ENCODE measurements at places on chromosomes 11 and 22.

- DNase-seq: no peak
Observed at GRCh38 chr22:42951093-42951710, 63.7 kb downstream of the PACSIN2 start.

- peak; percentile 85 for DNase-seq
Observed at GRCh38 chr11:14380947-14381561, 22.1 kb upstream of the RRAS2 start.

GRCh38 chr11:105915021-105915420 is 107.0 kb downstream of the MSANTD4 start:
- DNase-seq: no peak

- DNase-seq: no peak
Observed at GRCh38 chr11:71485466-71485865, 32.5 kb downstream of the NADSYN1 start.

- no peak for DNase-seq
Observed at GRCh38 chr11:43947003-43947500, 4.6 kb downstream of the C11orf96 start.

GRCh38 chr22:17867160-17867785 is 93.0 kb upstream of the BID start:
- no peak for DNase-seq

GRCh38 chr11:75615751-75616150 is 53.1 kb downstream of the MAP6 start:
- no peak for DNase-seq

GRCh38 chr22:36816339-36816635 is 548 bp downstream of the PVALB start:
- DNase-seq: no peak

- DNase-seq: no peak
Observed at GRCh38 chr22:48209473-48210197, 1447.2 kb downstream of the TBC1D22A start.

GRCh38 chr11:84800755-84801346 is 826.3 kb downstream of the DLG2 start:
- no peak for DNase-seq

DNA sequence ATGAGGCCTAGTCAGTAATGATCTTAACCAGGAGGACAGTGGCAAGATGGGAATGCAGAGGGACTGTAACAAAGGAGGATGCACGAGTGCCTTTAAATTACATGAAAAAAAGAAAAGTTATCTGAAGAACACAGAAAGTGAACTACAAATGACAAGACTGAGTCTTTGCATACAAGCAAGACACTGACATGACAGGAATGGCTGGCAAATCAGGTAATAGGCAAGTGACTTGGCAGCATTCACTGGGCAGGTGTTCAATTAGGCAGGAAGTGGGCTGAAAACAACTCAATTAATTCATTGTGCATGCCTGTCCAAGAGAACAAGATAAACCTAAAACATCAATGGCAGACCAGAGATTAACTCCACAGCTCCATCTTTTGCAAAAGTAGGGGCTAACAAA is 24.0 kb downstream of the SMCO4 start:
- DNase-seq: no peak

DNA sequence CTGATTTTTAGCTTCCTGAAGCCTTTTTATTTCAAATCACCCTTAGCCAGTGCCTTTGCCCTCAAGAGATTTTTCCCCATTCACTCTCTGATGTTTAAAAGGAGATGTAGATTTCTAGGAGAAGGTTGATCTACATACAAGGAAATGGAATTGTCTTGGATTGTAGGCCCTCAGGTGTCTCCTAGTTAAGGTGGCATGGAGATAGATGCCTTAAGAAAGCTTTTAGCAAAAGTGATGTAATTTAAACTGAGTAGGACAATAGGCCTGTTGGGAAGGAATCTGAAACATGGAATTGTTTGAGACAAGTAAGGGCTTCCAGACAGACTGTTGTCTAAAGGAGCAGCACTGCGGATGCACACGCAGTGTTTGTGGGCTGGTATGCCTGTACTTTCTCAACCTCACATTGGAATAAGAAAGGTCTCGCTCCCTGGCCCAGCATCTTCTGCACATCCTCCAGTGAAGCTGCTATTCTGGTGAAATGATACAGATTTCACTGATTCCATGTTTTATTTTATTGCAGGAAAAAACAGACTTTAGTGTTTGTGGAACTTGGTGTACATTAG is 69.8 kb upstream of the SLC25A18 start:
- DNase-seq: no peak

DNA sequence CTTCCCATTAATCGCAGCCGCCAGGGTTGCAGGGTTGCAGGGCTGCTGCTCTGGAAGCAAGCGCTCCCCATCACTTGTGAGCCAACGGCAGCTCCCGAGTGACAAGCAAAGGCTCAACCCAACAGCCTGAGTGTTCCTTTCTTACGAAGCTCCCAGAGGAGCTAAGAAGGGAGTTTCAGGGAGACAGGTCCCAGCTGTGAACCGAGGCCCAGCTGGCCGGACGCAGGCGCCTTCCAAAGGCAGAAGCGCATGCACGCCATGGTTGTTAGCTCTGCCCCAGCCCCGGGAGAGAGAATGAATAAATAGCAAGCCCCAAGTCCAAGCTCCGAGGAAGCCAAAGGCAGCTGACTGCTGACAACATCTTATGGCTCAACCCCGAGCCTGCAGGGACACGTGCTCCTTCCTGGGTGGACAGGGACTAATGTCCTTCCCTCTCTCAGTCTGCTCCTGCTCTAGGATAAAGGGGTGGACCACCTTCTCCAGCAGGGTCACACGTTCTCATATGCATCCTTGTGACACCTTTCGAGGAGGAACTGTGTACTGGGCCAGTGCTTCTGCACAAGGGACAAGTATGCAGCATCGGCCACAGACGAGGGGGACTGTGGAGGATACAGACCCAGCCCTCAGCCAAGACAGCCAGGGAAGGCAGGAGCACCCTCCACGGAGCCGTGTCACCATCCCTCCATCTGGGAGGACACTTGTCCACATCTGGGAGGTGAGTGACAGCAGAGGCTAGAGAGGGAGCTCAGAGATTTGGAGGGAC is 29.9 kb downstream of the SHANK2 start:
- no peak for DNase-seq

DNA sequence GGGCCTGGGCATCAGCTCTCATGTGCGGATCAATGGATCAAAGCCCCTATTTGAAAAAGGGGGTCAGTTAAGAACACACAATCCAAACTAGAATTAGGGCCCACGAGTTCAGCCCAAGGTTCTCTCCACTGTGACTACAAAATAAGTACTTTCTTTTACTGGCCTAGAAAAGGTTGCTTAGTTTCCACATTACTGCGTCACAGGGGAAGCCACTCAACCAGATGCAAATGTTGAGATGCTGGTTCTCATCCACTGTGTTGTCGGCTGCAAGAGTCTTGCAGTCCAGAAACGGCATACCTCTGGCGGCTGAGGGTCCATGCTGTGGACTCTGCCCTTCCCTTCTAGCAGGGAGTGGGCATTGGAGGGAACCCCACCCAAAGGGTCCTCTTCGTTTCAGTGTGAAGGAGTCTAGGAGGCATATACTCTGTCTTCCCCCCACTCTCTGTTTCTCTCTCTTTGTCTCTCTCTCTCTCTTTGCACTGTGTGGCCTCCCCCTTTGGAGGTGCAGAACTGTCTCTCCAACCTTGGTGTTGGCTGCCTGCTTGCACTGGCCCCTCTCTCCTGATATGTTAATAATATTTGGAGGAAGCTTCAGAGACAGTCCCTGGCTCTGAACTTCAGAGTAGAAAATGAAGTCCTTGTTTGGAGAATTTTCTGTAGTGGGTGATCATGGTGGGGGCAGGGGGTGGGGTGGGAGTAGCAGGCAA is 99.0 kb upstream of the NNMT start:
- DNase-seq: peak; percentile 78

- DNase-seq: peak; percentile 77
Observed at GRCh38 chr22:22111267-22111751, 128.7 kb upstream of the TOP3B start.
